Urothelium cell line (cell line): ENCODE measurements at places on chromosomes 7 and 10.
A peak's percentile ranks its signal among the peaks of the same experiment; 100 is the strongest.

GRCh38 chr7:41877118-41877517 lies 174.2 kb upstream of the INHBA start:
- DNase-seq = no peak

GRCh38 chr7:18843979-18844378 lies 273.5 kb downstream of the TWIST1 start:
- DNase-seq = no peak

GRCh38 chr10:122553341-122553740 lies 7.2 kb upstream of the DMBT1 start:
- no peak for DNase-seq

DNA sequence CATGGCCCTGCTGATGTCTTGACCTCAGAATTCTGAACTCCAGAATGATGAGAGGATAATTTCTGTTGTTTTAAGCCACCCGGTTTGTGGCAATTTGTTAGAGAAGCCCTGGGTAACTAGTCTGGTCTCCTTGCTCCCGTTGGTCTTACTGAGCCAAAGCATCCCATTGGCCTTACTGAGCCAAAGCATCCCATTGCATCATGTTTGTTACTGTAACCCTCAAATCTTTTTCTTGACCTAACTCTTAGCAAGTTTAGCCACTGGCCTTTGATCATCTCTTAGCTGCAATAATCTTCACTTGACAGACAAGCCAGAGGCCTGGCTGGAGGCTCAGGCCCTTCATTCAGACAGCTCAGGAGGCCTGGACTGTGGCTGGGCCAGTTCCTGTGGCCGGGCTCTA lies 21.8 kb downstream of the TBXAS1 start:
- DNase-seq = no peak

- DNase-seq = no peak
Observed at GRCh38 chr7:54556121-54556520, 13.9 kb downstream of the VSTM2A start.

DNA sequence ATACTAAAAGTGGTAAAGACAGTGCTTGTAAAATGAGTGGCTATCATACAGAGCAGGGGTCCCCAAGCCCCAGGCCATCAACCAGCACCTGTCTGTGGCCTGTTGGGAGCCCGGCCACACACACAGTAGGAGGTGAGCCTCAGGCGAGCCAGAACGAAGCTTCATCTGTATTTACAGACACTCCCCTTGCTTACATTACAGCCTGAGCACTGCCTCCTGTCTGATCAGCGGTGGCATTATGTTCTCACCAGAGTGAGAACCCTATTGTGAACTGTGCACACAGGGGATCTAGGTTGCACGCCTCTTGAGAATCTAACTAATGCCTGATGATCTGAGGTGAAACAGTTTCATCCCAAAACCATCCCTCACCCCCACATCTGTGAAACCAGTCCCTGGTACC lies 58.7 kb downstream of the ITGA8 start:
- no peak for DNase-seq

DNA sequence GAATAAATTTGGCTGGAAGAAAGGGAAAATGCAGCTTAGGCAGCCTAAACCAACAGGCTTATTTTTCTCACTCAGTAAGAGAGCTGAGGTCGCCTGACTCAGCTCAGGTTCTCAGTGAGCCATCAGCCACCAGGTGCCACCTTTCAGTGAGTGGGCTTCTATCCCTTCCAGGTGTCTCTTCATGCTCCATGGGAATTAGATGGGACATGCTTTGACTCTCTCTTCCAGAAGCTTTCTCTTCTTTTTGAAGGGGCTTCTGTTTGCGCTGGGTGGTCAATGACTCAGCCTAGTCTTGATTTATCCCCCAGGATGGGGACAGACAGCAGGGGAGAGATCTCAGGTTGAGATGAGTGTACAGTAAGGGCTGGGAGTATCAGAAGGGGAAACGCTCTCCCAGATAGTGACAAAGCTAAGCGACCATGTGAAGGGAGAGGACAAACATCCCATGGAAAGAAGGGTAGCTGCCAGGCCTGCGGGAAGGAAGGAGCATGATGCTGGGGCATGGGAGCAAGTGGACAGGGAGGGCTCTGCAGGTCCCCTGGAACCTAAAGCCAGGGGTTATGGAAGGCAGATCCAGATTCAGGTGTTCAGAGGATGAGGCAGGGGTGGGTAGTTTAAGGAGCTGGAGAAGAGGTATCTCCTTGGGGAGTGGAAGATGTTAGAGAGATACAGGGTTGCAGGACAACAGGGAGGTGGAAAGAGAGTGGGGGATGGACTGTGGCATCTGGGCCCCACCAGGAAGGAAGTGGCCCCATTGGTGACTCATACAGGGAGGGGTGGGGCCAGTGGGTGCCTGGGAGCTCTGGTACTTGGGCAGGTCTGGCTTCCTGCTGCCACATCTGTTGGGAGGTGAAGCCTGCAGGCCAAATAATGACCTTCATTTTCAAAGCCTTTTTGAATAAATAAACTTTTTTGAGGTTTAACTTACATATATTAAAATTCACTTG lies 32.5 kb downstream of the OGDH start:
- peak; percentile 96 for DNase-seq
